ENCODE measurements at places on chromosomes 7 and 10.

DNA sequence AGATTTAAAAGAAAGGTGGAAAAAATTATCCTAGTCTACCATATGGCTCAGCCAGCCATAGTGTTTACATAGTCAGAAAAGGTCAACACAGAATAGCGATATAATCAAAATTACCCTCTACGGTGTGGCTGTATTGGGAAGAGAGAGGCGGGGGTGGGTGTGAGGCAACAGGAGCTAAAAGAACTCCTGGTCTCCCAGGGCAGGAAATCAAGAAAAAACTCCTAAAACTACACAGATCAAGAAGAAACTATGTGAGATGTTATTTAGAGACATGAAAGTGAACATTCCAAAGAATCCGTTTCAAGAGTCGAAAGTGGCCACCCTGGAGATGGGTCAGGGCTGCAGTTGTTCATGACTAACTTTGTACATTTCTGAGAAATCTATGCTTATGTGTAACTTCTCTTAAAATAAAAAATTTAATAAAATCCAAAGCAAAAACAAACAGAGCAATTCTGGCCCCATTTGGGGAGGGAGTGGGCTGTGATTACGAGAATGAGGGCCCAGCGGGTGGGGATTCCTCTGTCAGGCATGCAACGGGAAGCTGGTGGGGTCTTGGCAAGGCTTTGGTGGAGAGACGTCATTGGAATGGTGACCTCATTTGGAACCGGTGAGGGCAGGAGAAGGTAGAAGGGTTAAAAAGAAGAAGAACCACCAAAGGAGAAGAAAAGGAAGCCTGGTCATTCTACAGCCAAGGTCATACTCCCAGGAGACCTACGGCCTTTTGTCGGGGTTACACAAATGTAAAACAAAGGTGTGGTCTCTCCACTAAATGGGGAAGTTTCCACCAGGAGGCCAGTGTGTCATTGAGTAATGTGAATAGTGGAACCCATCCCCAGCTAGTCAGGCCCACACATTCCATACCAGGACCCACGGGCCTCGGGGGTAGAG is 71.2 kb upstream of the DUSP5 start:
- DNase-seq: no peak

GRCh38 chr7:139575338-139575680 is 51.8 kb downstream of the CLEC2L start:
- DNase-seq: no peak

- DNase-seq: no peak
Observed at GRCh38 chr10:63711867-63712716, 190.9 kb downstream of the REEP3 start.

- no peak for DNase-seq
Observed at GRCh38 chr7:37430640-37431039, 18.0 kb downstream of the ELMO1 start.

DNA sequence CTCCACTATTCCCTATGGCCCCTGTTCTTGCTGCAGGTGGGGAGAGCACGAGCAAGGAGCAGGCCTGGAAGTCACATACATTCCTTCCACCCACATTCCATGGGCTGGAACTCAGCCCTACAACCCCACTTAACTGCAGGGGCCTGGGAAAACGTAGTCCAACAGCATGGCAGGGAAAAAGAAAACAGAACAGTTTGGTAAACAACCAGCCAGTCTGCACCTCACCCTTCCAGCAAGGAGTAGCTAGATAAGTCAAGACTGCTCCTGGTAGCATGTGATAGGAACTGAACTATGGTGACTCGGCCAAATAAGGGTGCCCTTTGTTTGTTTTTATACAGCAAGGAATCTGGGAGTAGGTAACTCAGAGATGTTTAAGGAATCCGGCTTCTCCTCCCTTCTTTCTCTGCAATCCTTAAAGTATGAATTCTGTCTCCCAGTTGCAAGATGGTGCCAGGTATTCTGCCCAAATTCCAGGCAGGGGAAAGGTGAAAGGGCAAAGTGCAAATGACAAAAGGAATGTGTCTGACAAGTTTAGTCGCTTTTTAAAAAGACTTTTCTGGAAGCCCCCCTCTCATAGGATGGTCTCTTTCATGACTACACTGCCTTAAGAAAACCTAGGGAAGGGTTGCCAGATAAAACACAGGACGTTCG is 311.7 kb upstream of the NEBL start:
- no peak for DNase-seq

- DNase-seq: no peak
Observed at GRCh38 chr10:126439942-126440341, 51.7 kb upstream of the ADAM12 start.

DNA sequence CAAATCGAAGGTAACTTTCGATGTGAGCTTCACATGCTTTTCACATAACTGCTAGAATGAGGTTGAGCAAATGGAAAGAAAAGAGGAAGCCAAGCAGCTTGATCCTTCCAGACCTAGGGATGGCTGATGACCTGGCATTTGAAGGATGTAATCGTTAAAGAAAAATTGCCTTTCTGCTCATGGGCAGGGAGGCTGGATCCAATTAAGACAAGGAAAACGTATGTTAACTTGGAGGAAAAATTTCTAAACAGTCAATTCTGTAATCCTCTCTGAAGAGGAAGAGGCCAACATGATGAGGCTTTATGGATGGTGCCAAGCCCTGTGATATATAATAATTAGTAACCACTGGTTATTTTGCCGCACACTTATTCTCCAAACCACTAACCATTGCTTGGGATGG is 12.5 kb downstream of the GRK5 start:
- DNase-seq: no peak

- DNase-seq: no peak
Observed at GRCh38 chr10:71604324-71605018, 115.1 kb downstream of the C10orf105 start.
